ENCODE measurements at places on chromosomes 3 and 15.
A peak's percentile ranks its signal among the peaks of the same experiment; 100 is the strongest.

GRCh38 chr3:178137831-178138230 lies 398.4 kb upstream of the KCNMB2 start:
- no peak for DNase-seq

- DNase-seq: no peak
These were observed 211.5 kb downstream of the RORA start for GRCh38 chr15:61017627-61018026.

DNA sequence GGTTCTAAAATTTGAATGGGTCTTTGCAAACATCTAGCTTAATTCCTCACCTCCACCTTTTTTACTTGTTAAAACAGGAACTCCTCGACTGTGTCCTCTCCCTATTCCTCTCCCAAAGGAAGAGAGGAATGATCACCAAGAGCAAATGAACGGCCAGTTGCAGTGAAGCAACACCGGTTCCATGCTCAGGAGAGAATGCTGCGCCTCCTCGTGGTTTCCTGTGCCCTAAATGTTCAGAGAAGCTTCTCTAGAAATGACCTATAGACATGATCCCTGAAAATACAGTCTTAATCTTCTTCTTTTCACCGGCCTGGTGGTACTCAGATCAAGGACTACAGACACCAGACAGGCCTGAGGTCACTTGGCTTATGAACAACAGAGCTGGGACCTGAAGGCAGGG lies 65.1 kb upstream of the GUCA1C start:
- DNase-seq: no peak

DNA sequence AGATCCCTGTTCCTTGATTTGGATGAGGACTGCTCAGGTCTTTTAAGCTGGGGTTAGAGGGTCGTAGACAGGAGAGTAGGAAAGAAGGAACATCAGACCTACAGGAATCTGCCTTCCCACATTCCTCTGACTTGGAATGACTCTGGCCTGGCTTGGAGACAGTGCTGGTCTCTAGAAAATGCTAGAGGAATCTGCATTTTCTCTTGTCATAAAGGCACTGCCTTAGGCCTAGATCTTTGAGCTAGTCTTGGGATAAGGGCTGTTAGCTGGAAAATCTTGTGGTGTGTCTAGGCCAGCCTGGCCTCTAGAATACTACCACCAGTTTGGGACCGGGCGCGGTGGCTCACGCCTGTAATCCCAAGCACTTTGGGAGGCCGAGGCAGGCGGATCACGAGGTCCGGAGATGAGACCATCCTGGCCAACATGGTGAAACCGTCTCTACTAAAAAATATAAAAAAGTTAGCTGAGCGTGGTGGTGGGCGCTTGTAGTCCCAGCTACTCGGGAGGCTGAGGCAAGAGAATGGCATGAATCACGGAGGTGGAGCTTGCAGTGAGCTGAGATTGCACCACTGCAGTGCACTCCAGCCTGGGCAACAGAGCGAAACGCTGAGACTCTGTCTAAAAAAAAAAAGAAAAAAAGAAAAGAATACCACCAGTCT lies 17.3 kb upstream of the BSN start:
- no peak for DNase-seq

- DNase-seq: no peak
These were observed 44.9 kb upstream of the ALDH1A3 start for GRCh38 chr15:100834731-100835130.

DNA sequence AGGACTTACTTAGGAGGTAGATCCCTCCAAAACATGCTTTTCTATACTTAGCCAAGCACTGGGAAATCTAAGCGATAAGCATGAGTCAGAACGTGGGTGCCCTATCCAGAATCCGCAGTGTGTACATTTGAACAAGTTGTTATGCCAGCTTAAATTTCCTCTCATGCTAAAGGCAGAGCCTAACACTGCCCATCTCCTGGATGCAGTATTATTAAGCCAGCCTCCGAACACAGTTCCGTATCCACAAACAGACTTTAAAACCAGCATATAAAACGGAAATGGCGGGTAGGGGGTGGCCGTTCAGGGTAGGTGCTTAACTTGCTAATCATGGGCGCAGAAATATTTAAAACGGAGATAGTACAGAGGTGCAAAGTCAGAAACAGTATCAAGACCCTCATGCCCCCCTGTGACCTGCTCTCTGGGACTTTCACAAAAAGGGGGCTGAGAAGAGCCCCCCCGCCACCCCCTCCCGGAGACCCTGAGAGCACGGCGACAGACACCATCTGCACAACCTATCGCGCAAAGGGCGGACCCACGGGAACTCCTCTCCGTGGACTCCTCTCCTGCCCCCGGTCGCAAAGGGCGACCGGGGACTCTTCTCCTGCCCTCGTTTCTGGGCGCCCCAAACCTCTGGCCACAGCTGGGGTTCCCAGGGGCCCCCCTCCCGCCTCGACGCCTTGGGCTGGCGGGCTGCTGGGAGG lies 889 bp upstream of the LRRIQ4 start:
- DNase-seq: no peak

DNA sequence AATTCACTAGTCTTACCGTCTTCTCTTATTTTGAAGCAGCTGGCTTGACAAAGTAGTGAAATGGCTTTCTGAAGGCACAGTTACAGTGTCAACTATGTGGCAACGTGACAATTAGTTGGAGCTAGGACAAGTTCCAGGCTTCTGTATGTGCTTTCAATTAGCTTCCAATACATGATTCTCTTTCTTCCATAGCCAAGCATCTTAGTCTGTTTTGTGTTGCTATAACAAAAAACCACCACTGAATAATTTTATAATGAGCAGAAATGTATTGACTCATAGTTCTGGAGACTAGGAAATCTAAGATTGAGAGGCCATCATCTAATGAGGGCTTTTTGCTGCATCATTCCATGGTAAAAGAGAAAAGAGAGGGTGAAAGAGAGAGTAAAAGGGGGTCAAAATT lies 365.1 kb upstream of the PLSCR5 start:
- no peak for DNase-seq

DNA sequence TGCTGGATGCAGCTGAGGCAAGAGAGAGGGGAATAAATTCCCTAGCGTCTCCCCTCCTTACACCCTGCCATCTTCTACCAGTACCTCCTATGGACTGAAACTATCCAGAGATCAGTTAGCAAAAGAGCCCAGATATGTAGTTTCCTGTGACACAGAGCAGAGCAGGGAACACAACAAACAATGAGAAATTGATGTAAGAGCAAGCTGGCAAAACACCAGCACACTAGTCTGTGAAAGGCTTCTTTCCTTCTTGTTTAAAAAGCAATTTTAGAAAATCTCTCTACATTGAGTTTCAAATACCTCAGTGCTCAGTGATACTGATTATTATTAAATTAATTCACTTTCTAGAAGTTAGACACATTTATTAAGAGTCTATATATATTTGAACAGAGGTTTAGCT lies 215.6 kb upstream of the AZI2 start:
- no peak for DNase-seq

- no peak for DNase-seq
These were observed 213.3 kb upstream of the THBS1 start for GRCh38 chr15:39367596-39367995.

GRCh38 chr3:194565597-194566190 lies 67.5 kb downstream of the TMEM44 start:
- no peak for DNase-seq

DNA sequence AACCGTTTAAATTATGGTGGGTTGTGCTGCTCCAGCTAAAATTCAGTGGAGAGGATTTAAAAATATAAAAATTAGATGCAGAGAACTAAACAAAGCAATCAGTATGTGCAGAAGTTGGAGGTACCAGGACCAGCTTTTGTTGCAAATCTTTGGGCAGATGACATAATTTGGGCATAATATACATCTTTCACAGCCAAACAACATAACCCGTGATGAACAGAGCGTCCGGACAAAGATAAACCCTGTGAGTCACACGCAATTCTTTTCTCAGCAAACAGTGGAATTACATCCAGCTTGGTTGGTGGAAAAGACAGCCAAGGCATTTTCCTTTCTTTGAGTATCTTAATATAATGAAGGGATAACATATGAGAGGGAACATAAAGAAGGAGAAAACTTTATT lies 419.4 kb upstream of the ADAMTS9 start:
- no peak for DNase-seq

GRCh38 chr3:24678421-24678865 lies 183.8 kb upstream of the THRB start:
- DNase-seq: peak; percentile 36

- DNase-seq: no peak
These were observed 6.8 kb downstream of the ARL6IP5 start for GRCh38 chr3:69091389-69092029.

- DNase-seq: no peak
These were observed 197.1 kb upstream of the RASGRP1 start for GRCh38 chr15:38761681-38762080.

GRCh38 chr3:191176038-191176785 lies 22.8 kb upstream of the OSTN start:
- DNase-seq: no peak

DNA sequence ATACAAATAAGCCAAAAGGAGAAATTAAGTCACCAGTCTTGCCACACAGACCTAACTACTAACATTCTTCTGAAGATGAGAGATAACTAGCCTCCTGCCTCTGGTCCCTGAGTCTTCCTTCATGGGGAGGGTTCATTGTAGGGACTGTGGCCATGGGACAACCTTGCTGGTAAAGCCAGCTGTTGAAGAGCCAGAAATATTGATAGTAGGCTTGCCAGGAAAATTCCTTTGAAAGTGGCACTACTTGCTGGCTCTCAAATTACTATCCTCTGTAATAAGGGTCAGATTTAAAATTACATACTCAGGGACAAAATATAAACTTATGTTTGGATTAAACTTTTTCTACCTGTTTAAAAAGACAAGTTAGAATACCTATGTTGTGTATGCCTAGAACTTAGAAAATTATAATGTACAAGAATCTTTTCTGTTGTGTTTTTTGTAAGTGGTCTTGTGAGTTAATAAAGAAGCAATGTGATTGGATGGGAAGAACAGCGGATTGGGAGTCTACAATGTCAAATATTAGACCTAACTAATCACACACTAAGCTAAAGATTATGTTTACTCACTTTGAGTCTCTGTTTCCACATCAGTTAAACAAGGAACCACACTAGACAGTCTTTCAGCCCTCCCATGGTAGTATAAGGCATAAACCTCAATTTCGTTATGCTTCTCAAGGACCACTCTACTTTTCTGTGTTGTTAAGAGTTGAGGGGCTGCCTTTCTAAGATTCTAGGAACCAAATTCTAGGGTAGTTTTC lies 60.0 kb upstream of the TRIM71 start:
- no peak for DNase-seq

DNA sequence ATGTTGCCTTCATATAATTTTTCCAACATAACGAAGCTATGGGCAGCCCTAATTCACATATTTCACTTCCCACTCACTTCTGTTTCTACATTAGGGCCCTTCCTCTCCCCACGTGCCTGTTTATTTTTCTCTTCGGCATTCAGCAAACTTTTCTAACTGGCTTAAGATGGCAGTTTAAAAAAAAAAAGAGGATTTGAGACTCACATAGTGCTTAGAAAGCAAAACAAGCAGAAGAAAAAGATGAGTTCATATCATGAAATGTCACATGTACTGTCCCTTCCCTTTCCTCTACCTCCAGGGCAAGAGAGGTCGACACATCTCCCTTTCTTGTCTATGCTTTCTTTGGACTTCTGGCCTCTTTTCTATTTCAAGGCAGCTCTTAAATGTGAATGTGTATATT lies 30.6 kb downstream of the SLC49A4 start:
- DNase-seq: no peak

DNA sequence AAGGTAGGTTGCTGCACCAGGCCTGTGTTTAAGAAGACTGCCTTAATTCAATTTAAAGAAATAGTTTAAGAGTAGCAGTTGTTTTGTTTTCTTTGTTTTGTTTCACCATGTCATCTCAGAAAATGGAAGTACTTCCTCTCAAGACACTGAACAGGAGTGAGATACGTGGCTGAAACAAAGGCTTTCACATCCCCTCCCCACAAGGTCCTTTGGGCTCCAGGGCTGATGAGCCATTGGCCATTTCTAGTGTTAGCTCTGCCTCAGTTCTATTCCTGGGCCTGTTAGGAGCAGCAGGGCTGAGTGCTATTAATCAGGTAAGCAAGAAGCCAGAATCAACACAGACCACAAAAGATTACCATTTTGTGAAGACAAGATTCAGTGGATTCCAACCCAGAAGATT lies 132.8 kb downstream of the KCNAB1 start:
- no peak for DNase-seq

DNA sequence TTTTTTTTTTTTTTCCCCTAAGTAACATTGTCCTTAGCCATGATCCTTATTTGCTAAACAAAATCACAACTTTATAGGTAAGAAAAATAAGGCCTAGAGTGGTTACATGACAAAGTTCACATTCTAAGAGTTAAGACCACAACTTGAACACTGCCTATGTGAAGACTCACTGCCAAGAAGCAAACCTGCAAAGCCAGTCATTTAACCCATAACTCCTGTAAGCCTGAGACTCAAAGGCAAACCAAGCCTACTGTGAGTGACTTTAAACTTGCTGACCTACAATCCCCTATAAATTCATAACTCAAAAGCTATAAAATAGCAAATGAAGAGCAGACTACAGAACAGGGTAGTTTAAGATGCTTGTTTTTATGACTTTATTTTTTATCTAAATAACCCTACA lies 12.9 kb upstream of the ANKRD28 start:
- no peak for DNase-seq

GRCh38 chr15:90915808-90916440 lies 12.8 kb downstream of the MAN2A2 start:
- DNase-seq: no peak

- no peak for DNase-seq
These were observed 16.3 kb downstream of the ACOX2 start for GRCh38 chr3:58520403-58521335.

GRCh38 chr3:54356261-54357045 lies 234.1 kb downstream of the CACNA2D3 start:
- no peak for DNase-seq

GRCh38 chr15:89088605-89089315 lies 504 bp downstream of the ABHD2 start:
- no peak for DNase-seq

DNA sequence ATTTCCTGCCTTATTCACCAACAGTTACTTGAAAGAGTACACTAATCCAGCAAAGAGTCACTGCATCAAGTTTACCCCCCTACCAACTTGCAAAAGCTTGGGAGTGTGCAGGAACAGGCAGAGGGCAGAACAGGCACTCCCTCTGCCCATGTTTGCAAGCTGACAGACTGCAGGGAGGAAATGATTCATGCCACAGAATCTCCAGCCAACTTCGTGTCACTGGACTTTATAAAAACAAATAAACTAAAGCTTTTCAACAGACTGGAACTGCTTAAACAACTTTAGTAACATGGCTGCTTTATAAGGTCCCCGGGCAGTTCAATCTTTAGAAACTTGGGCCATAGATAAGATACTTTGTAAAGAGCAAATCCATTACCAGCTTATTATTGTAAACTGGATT lies 129.5 kb downstream of the THRB start:
- no peak for DNase-seq

- DNase-seq: peak; percentile 5
These were observed 40.4 kb upstream of the CTNNB1 start for GRCh38 chr3:41158947-41159346.

- no peak for DNase-seq
These were observed 37.1 kb upstream of the HDC start for GRCh38 chr15:50302581-50302980.

- DNase-seq: no peak
These were observed 474.0 kb downstream of the EPHB1 start for GRCh38 chr3:135268941-135269532.

GRCh38 chr3:129418041-129418973 lies 10.1 kb downstream of the EFCAB12 start:
- no peak for DNase-seq

GRCh38 chr3:81416812-81417211 lies 344.6 kb downstream of the GBE1 start:
- DNase-seq: no peak
